ENCODE measurements at places on chromosomes 5 and 9.

GRCh38 chr9:129460323-129461261, 160.3 kb downstream of the C9orf50 start:
- DNase-seq: peak; percentile 89
- peak overlapping the region; percentile 93 for H3K27ac ChIP-seq
- peaks cover 23% of the 10 kb centered on the region for H3K4me1 ChIP-seq
- H3K4me3 ChIP-seq: peak overlapping the region; percentile 82

- H3K27ac ChIP-seq: no peak overlapping the region
- H3K4me3 ChIP-seq: no peak overlapping the region
- no peaks in the 10 kb centered on the region for H3K27me3 ChIP-seq
These were observed 9.9 kb upstream of the SLC25A48 start for GRCh38 chr5:135824541-135825041.

DNA sequence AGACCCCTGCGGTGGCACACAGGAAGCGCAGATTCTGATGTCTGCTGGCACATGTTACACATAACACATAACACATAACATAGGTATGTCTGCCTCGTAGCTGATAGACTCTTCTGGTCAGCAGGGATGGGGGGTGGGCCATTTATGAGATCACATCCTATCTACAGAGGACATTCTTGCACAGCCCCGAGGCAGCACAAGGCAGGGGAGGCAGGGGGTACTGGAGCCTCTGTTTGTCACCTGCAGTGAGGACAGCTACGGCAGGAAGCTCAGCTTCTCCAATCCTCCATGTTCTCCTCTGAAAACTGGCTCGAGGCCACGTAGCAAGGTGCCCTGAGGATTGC, 16.7 kb upstream of the MED10 start:
- no peak overlapping the region for H3K4me3 ChIP-seq
- no peak overlapping the region for H3K27ac ChIP-seq
- peaks cover 16% of the 10 kb centered on the region for H3K27me3 ChIP-seq
- H3K4me1 ChIP-seq: peaks cover 2% of the 10 kb centered on the region

GRCh38 chr5:104062621-104063377, 500.2 kb upstream of the NUDT12 start:
- no peaks in the 10 kb centered on the region for H3K4me1 ChIP-seq
- H3K4me3 ChIP-seq: no peak overlapping the region
- no peak for DNase-seq
- no peaks in the 10 kb centered on the region for H3K36me3 ChIP-seq
- H3K27me3 ChIP-seq: no peaks in the 10 kb centered on the region

GRCh38 chr5:1053391-1054017, 44.9 kb downstream of the NKD2 start:
- no peak for DNase-seq
- no peak overlapping the region for H3K27ac ChIP-seq
- no peaks in the 10 kb centered on the region for H3K27me3 ChIP-seq
- H3K4me1 ChIP-seq: no peaks in the 10 kb centered on the region

DNA sequence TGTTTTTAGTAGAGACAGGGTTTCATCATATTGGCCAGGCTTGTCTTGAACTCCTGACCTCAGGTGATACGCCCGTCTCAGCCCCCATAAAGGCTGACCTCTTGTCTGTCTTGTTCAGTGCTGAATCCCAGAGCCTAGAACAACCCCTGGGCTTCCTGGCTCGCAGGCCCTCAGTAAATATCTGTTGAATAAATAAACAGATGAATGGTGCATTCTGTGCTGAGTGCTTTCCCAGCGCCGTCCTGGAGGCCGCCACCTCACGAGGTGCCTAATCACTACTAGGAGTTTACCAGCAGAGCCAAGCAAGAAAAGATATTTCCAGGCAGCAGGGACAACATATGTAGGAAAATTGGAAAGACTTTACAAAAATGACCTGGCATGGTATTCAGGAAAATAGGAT, 88.5 kb downstream of the SNX24 start:
- no peaks in the 10 kb centered on the region for H3K36me3 ChIP-seq
- DNase-seq: no peak
- H3K4me3 ChIP-seq: no peak overlapping the region
- no peaks in the 10 kb centered on the region for H3K4me1 ChIP-seq
- no peak overlapping the region for H3K27ac ChIP-seq

GRCh38 chr9:125529589-125530515, 177.2 kb downstream of the MAPKAP1 start:
- H3K27me3 ChIP-seq: no peaks in the 10 kb centered on the region
- H3K4me1 ChIP-seq: peaks cover 40% of the 10 kb centered on the region
- peaks cover 17% of the 10 kb centered on the region for H3K36me3 ChIP-seq
- H3K27ac ChIP-seq: peak overlapping the region; percentile 76
- H3K4me3 ChIP-seq: no peak overlapping the region

GRCh38 chr5:180602481-180603075, 11.3 kb upstream of the SCGB3A1 start:
- no peak overlapping the region for H3K27ac ChIP-seq
- no peak for DNase-seq
- peaks cover 10% of the 10 kb centered on the region for H3K4me1 ChIP-seq
- H3K4me3 ChIP-seq: no peak overlapping the region

GRCh38 chr9:98314381-98315066, 59.1 kb upstream of the TBC1D2 start:
- H3K4me1 ChIP-seq: no peaks in the 10 kb centered on the region
- no peaks in the 10 kb centered on the region for H3K36me3 ChIP-seq
